8988T (cell line): ENCODE measurements at places on chromosomes 5 and 9.

DNA sequence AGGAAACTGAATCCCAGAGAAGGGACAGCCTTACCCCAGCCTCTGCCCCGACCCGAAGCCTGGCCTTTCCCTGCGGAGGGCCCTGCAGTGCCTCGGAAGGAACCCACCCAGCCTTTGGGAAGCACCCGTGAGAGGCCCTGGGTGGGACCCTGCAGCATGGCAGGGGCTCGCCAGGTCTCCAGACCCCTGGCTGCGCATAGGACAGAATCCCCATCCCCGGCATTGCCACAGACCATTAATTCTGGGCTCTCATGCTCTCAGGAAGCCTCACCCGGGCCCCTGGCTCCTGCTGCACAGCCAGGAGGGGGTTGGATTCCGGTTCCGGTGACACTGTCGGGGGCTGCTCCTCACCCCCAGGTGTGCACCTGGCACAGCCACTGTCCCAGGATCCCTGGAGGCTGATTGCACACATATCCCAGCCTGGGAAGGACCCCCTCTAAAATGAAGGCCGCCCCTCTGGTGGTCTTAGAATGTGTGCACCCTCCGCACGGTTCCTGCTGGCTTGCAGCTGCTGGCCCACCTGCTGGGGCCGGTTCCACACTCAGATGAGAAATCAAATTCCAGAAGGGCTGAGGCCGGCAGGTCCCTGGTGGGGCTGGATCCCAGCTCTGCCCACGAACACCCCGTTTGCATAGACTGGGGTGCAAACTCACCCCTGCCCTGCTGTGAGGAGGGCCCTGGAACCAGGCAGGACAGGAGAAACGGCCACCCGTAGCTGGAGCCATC lies 4.7 kb downstream of the EGFL7 start:
- DNase-seq = no peak

- peak; percentile 48 for DNase-seq
Observed at GRCh38 chr5:127229185-127229889, 61.3 kb upstream of the MEGF10 start.

DNA sequence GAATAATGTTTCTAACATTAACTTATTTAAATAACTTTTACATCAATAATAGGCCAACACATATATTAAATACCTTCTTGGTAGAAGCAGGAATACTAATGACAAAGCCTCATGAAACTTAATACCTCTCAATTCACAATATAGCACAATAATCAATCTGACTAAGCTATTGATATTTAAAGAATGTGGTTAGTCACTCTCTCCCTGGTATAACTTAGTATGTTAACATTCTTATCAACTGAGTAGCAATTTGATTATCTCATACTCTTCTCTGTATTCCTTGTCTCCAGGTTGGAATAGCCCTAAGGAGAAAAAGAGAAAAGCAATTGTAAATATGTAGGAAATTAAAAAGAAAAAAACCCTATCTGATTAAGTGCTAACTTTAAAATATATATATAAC lies 4.9 kb upstream of the PGGT1B start:
- DNase-seq = no peak

- no peak for DNase-seq
Observed at GRCh38 chr9:37968228-37968701, 64.3 kb upstream of the SLC25A51 start.
